ENCODE measurements at places on chromosomes 16 and 17.

- no peak overlapping the region for H3K4me3 ChIP-seq
- no peak for DNase-seq
- no peaks in the 10 kb centered on the region for H3K36me3 ChIP-seq
- peaks cover 12% of the 10 kb centered on the region for H3K4me1 ChIP-seq
- H3K27ac ChIP-seq: no peak overlapping the region
- peaks cover 10% of the 10 kb centered on the region for H3K27me3 ChIP-seq
Measured at GRCh38 chr16:4566144-4566543, 10.0 kb downstream of the C16orf96 start.

DNA sequence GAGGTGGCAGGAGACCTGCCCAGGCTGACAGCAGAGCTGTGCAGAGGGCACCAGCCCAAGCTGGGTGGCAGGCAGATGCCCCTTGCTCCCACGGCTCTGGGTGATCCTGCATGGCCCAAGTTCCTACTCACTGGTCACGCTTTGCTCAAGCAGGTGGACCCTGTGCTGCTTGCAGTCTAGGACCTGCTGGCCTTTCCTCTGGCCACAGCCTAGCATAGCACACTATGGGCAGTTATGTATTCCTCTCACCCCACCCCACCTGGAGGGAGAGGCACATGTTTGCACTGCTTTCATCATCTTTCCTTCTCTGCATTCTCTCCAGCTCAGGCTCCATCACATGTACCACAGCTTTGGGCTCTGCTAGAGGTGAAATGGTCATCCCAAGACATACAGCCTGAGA is 19.6 kb upstream of the SREBF1 start:
- H3K27ac ChIP-seq: no peak overlapping the region
- peaks cover 65% of the 10 kb centered on the region for H3K4me1 ChIP-seq
- peaks cover 12% of the 10 kb centered on the region for H3K27me3 ChIP-seq
- H3K36me3 ChIP-seq: no peaks in the 10 kb centered on the region

GRCh38 chr17:15440347-15440746 is 27.1 kb downstream of the CDRT4 start:
- no peaks in the 10 kb centered on the region for H3K27me3 ChIP-seq
- H3K4me3 ChIP-seq: no peak overlapping the region
- no peak for DNase-seq
- H3K4me1 ChIP-seq: peaks cover 27% of the 10 kb centered on the region
- peaks cover 59% of the 10 kb centered on the region for H3K36me3 ChIP-seq
- no peak overlapping the region for H3K27ac ChIP-seq

DNA sequence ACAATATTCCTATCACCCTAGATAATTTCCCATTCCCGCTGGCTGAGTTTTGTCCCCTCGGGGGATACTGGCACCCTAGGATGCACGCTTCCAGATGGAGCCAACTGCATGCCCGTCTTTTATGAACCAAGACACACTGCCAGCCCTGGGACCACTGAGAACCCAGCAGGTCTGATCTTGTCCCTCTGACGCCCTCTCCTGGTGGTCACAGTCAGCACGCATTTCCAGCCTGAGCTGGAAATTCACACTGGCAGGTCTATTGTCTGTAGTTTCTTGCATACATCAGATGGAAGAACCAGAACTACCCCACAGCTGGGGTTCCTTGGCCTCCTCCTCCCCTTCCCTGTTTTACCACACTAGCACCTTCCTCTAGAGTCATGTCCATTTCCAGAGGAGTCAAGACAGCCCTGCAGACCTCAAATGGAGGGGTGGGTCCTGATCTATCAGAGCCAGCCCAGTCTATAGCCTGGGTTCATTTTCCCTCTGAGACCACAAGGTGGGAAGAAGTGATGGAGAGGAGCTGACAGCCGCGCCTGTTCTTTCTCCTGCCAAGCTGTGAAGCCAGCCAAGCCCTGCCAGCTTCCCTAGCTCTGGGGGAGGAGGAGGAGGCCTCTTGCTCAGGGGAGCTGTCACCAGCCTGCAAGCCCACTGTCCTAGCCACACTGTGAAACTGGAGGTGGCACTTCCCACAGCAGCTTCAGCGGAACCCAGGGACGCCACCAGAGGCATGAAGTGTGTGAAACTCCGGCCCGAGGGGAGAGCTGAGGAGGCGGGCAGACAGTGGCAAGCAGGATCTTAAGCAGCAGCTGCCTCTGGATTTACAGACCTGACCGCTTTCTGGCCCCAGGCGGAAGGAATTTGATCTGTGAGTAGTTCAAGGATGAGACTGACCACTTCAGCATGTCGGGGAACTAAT is 29.3 kb downstream of the MXRA7 start:
- H3K4me1 ChIP-seq: peaks cover 51% of the 10 kb centered on the region
- H3K36me3 ChIP-seq: no peaks in the 10 kb centered on the region

DNA sequence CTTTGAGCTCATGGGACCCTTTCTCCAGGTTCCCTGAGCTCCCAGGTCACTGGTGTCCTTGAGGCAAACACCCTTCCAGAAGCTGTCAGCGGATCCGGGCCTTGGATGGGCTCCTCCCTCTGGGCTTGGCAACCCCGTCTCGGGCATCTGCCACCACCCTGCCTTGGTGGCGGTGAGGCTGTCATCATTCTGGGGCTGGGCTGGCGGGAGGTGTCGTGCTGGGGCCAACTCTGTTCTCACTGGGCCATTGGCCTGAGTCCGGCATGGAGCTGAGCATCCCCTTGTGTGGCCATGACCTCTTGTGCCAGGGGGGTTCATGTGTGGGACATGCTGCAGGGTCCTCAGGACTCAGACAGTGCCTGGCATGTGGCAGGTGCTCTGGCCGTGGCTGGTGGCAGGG is 197.6 kb downstream of the LAT start:
- peaks cover 4% of the 10 kb centered on the region for H3K27me3 ChIP-seq
- H3K27ac ChIP-seq: no peak overlapping the region
- no peak for DNase-seq
- H3K4me3 ChIP-seq: no peak overlapping the region

- H3K27ac ChIP-seq: no peak overlapping the region
- no peaks in the 10 kb centered on the region for H3K36me3 ChIP-seq
- peaks cover 9% of the 10 kb centered on the region for H3K27me3 ChIP-seq
Measured at GRCh38 chr17:51817955-51818354, 340.6 kb downstream of the CA10 start.

- peak overlapping the region; percentile 8 for H3K27ac ChIP-seq
- no peak overlapping the region for H3K4me3 ChIP-seq
- H3K27me3 ChIP-seq: peaks cover 6% of the 10 kb centered on the region
- peaks cover 9% of the 10 kb centered on the region for H3K4me1 ChIP-seq
Measured at GRCh38 chr16:80197741-80198201, 343.0 kb upstream of the DYNLRB2 start.

DNA sequence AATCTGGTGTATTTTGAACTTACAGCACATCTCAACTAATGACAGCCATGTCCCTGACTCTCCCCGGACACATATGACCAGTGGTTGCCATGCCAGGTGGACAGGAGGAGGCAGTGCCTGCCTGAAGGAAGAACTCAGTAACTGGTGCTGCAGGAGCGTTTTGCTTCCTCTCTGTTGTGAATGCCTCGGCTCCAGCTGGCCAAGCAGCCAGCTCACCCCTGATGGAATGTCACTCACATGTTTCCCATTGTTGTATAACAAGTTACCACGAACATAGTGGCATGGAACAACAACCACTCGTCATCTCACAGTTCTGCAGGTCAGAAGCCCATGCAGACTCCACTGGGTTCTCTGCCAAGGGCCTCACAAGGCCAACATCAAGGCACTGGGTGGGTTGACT is 20.1 kb upstream of the IRF8 start:
- H3K27ac ChIP-seq: no peak overlapping the region
- H3K4me1 ChIP-seq: no peaks in the 10 kb centered on the region
- no peak for DNase-seq
- H3K4me3 ChIP-seq: no peak overlapping the region
- peaks cover 46% of the 10 kb centered on the region for H3K27me3 ChIP-seq

- H3K27me3 ChIP-seq: peaks cover 3% of the 10 kb centered on the region
- DNase-seq: no peak
- H3K4me1 ChIP-seq: peaks cover 31% of the 10 kb centered on the region
Measured at GRCh38 chr16:399340-400019, 2.2 kb upstream of the DECR2 start.

- H3K4me1 ChIP-seq: peaks cover 27% of the 10 kb centered on the region
- H3K36me3 ChIP-seq: peaks cover 40% of the 10 kb centered on the region
- no peak overlapping the region for H3K27ac ChIP-seq
- peak overlapping the region; percentile 21 for H3K4me3 ChIP-seq
- DNase-seq: peak; percentile 53
- peaks cover 79% of the 10 kb centered on the region for H3K27me3 ChIP-seq
Measured at GRCh38 chr17:2058586-2059546, 4.0 kb downstream of the HIC1 start.

DNA sequence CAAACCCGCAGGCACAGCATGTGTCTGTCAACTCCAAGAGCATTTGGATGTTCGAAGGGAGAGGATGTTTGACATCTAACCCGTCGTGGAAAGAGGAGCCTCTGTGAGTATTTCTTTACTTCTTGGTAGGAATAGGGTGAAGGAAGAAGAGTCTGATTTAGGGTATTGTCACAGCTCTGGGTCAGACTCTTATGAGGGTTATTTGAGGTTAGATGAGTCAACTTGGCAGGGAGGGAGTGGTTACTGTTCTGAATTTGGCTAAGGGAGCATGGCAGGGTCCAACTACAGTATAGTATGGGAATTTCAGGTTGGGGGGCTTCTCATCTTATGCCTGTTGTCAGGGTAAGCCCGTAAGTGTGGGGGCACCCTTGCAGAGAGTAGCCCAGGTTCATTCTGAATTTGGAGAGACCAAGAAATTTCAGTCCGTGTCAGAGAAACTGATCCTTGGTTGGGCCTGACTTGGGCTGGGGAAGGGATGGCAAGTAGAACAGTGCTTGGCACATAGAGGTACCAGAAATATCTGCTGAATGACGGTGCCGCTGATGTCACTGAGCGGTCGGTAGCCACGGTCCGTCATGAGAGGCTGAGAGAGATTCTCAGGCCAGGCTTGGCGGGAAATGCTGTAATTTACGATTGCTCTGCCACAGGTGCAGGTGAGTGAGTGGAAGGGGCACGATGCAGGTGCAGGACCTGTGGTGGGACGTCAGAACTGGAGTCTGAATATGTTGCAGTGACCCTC is 43.2 kb downstream of the MYH3 start:
- no peak overlapping the region for H3K27ac ChIP-seq
- H3K4me3 ChIP-seq: no peak overlapping the region
- no peaks in the 10 kb centered on the region for H3K27me3 ChIP-seq
- H3K36me3 ChIP-seq: no peaks in the 10 kb centered on the region
- no peak for DNase-seq

GRCh38 chr17:66976781-66977201 is 12.3 kb downstream of the CACNG4 start:
- peaks cover 43% of the 10 kb centered on the region for H3K4me1 ChIP-seq
- H3K36me3 ChIP-seq: no peaks in the 10 kb centered on the region
- no peak overlapping the region for H3K4me3 ChIP-seq
- peaks cover 16% of the 10 kb centered on the region for H3K27me3 ChIP-seq
- DNase-seq: peak; percentile 60

DNA sequence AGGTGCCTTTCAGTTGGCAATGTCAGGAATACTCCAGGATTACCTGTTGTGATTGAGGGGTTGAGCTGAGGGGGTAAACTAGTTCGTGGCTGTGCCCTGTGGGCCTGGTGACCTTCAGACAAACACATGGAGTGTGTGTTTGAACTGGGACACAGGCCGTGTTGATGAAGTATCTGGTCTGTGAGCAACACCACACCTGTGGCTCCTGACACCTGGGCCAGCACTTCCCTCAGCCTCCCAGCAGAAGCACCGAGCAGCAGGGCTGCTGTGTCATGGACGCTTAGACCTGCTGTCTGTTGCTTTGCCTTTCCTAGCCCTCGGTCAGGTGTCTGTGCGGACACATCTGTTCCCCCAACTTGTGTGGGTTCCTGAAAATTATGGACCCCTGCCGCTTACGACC is 82.9 kb downstream of the KSR1 start:
- no peaks in the 10 kb centered on the region for H3K36me3 ChIP-seq
- peaks cover 53% of the 10 kb centered on the region for H3K4me1 ChIP-seq
- no peak for DNase-seq
- no peak overlapping the region for H3K27ac ChIP-seq
- H3K27me3 ChIP-seq: peaks cover 9% of the 10 kb centered on the region

- no peaks in the 10 kb centered on the region for H3K27me3 ChIP-seq
- no peak overlapping the region for H3K27ac ChIP-seq
- H3K4me3 ChIP-seq: no peak overlapping the region
- no peak for DNase-seq
- H3K4me1 ChIP-seq: peaks cover 26% of the 10 kb centered on the region
- peaks cover 22% of the 10 kb centered on the region for H3K36me3 ChIP-seq
Measured at GRCh38 chr17:75124041-75124818, 7.3 kb downstream of the NT5C start.

- no peak overlapping the region for H3K27ac ChIP-seq
- peaks cover 5% of the 10 kb centered on the region for H3K27me3 ChIP-seq
- no peak overlapping the region for H3K4me3 ChIP-seq
- peaks cover 4% of the 10 kb centered on the region for H3K4me1 ChIP-seq
Measured at GRCh38 chr16:19967561-19967960, 82.9 kb upstream of the GPRC5B start.

DNA sequence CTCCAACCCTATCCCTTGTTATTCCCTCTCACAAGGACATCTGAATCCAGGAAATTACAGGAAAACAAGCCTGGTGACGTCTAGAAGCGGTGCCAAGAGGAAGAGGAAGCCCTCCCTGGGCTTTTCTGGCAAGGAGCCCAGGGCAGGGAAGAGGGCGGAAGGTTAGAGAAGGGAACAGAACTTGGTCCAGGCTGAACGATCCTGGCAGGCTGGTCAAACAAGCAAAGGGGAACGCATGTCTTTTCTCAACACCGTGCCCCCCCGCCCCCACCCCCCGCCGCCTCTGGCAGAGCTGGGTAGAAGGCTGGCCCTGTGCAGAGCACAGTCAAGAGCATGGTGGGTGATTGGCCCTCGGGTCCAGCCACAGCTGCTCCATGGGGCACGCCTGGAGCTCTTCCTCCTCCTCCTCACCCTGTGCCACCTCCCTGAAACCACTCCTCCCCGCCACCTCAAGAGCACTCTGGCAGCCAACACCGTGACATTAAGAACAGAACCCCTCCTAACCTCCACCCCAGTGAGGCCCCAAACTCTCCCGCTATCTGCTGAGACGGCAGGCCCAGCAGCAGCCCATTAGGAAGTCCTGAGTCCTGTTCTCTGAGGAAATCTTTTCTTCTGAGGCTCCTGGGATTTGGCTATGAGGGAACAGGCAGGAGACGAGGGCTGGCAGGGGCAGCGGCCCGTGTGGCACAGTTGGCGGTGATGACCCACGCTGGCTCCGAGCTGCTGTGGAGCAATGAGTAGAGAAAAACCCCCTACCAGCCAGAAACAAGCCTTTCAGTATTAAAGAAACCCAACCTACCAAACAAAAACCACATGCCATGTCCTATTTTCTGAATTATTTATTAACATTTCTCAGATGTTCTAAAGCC is 7.3 kb downstream of the C16orf86 start:
- H3K27me3 ChIP-seq: no peaks in the 10 kb centered on the region
- H3K36me3 ChIP-seq: no peaks in the 10 kb centered on the region
- H3K27ac ChIP-seq: peak overlapping the region; percentile 68
- H3K4me1 ChIP-seq: peaks cover 12% of the 10 kb centered on the region
- H3K4me3 ChIP-seq: no peak overlapping the region
- DNase-seq: no peak

GRCh38 chr17:68437979-68438822 is 19.1 kb downstream of the WIPI1 start:
- peaks cover 41% of the 10 kb centered on the region for H3K4me1 ChIP-seq
- H3K4me3 ChIP-seq: no peak overlapping the region
- H3K27ac ChIP-seq: peak overlapping the region; percentile 59
- DNase-seq: no peak
- H3K27me3 ChIP-seq: peaks cover 4% of the 10 kb centered on the region
- H3K36me3 ChIP-seq: peaks cover 3% of the 10 kb centered on the region

Data from nephron progenitor cell (in vitro differentiated cells).